Progenitor cell of endocrine pancreas (in vitro differentiated cells): ENCODE measurements at places on chromosomes 2 and 18. TPM values are rescaled to one million over a fixed set of nuclear protein-coding genes. Genes with fewer than 3 reads are reported as not detected.

C2orf66 gene
- 0.38 and 0.40 TPM in 2 replicates for total RNA-seq

FOXD4L1 gene
- 0.20 and 0.48 TPM in 2 replicates for total RNA-seq

LAMA3 gene
- 0.84 and 1.2 TPM in 2 replicates for total RNA-seq

ZCCHC2 gene
- 18.5 and 20.6 TPM in 2 replicates for total RNA-seq

NTSR2 gene
- not detected in 2 replicates for total RNA-seq

PGAP1 gene
- total RNA-seq: 49.2 and 54.8 TPM in 2 replicates

C2orf80 gene
- total RNA-seq: not detected in 2 replicates

MC2R gene
- total RNA-seq: not detected in 2 replicates

TBR1 gene
- not detected in 2 replicates for total RNA-seq

IMPACT gene
- 28.1 and 29.7 TPM in 2 replicates for total RNA-seq

FANCL gene
- 38.1 and 40.0 TPM in 2 replicates for total RNA-seq

DNA sequence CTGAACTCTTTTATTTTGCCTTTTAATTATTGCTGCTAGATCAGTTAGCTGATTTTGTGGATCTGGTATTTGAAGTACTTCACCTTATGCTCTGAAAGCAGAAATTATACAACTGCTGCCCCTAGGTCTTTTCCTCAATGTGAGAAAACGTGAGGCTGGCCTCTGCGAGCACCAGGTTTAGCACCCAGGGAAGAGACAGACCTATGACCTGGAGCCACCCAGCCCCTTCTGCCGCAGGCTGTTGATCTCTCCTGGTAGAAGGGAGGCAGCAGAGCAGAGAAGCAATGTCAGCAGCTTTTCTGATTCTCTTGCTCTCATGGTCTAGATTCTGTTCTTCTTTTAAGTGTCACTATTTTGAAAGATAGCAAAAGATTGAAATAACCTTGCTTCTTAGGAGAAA is 19.9 kb downstream of the TRAPPC12 start:
- no peak for DNase-seq

GRCh38 chr2:127654084-127654837 is 8.3 kb downstream of the GPR17 start:
- no peak for DNase-seq

DNA sequence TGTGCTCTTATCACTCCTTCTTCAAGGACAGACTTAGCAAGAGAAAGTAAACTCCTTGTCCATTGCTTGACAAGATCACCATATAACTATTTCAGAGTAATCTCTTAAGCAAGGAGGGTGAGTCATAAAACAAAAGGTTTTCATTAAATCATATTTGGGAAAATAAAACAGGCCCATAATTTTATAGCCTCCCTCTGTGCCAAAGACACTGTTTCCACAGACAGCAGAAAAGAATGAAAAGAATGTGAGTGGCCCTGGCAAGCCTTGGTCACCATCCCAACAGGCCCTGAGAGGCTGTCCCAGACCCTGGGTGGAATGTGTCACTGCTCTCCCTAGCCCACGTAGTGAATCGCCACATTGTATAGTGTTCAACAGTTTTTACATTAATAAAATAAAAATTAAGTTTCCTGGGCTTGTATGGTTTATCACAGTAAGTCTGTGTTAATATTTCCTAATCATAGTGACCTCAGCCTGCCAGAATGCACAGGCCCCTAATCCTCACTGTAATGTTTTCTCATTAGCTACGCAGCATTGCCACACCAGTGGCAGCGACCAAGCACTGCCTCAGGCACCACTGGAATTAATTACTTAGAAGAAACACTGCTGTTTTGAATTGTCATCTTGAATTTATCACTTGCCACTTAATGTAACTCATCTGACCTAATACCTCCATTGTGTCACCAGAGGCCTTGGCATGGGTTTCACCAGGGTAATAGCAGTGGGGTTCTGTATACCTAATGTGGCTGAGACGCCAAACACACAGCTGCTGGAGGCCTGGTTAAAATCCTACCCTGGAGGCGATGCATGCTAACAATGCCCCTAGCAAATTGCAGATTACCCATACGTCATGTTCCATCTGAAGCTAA is 401.9 kb downstream of the LNPK start:
- no peak for DNase-seq

GRCh38 chr2:58501371-58502160 is 260.4 kb upstream of the FANCL start:
- no peak for DNase-seq

DNA sequence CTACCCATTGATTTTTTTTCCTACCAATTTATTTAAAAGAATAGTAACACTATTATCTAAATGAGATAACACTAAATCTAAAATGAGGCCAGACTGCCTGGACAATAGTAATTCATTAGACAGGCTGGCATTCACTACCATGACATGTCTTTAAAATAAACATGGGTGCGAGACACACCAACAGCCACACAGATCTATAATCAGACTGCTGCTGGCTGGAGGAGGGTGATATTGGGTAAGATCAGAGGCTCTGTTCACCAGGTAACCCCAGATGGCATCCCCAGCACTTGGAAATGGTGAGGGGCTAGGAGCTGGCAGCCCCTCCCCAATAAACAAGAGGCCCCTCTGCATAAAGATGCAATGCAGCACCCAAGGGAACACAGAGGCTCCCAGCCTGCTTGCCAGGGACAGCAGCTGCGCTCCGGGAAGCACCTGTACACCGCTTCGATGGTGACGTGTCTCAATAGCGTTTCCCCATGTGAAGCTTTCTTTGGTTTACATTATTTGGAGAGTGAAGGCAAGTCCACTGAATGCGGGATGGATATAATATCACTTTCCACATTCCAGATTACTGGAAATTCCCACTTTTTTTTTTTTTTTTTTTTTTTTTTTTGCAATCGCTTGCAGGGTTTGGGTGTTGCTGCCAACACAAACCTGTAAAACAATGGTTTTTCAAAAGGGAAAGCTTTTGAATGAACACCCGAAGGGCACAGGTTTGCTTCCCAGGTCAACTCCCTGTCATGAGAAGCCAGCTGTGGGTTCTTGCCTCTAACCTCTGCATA is 159.0 kb downstream of the ZNF516 start:
- DNase-seq: no peak

GRCh38 chr18:55014095-55014494 is 54.8 kb upstream of the CCDC68 start:
- DNase-seq: no peak

- no peak for DNase-seq
Observed at GRCh38 chr2:110198016-110198415, 6.8 kb downstream of the NPHP1 start.

GRCh38 chr2:77839102-77839501 is 316.9 kb upstream of the LRRTM4 start:
- DNase-seq: no peak

GRCh38 chr2:222526480-222527277 is 102.3 kb downstream of the SGPP2 start:
- DNase-seq: no peak

GRCh38 chr2:88709181-88709631 is 17.7 kb downstream of the RPIA start:
- DNase-seq: no peak

GRCh38 chr2:196399722-196400691 is 228.6 kb upstream of the STK17B start:
- no peak for DNase-seq

DNA sequence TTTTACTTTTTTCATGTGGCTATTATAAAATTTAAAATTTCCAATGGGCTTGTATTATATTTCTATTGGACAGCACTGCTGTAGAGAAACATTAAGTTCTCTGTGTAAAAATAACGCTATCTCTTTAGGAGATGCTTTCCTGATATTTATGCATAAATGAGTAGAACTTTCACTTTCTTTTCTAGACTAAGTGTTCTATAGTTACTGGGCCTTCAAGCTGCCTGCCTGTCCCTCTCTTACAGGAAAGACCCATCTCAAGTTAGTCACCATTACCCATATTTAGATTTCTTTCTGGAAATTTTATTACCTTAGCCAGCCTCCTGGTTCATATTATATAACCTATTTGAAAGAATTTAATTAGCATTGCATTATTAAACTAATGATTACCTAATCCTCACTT is 4.8 kb downstream of the ITGA4 start:
- no peak for DNase-seq

- DNase-seq: no peak
Observed at GRCh38 chr2:177241711-177242120, 22.8 kb downstream of the NFE2L2 start.

DNA sequence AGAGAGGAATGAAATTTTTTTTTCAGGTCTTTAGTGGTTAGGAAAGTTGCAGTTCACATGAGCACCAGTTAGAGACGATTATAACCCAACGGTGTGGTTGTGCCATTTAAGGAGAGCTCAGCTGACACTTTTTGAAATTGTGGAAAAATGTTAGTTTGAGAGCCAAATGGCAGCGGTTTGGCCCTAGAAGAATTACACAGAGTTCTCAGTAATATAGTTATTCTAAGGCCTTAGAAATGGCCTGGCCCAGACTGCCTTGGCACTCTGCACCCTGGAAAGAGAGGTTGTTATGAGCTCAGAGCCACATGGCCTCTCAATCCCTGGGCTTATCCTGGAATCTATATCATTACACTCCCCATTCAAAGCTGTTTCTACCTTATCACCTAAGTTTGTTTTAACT is 117.4 kb downstream of the RHBDD1 start:
- DNase-seq: no peak

DNA sequence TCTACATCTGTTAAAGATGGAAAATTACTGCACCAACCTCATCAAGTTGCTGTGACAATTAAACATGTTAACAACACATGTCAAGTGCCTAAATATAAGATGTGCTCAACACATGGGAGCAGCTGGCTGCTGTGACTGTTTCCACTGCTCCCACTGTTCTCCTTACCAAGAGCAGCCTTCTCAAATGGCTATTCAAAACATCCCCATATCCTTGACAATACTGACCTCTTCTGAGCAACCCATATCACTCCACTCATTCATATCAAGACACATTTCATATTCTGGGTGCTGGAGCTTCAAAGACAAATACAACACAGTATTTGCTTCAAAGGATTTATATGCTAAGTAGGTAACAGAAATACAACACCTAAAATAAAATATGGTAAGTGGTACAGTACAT is 60.3 kb downstream of the PIAS2 start:
- no peak for DNase-seq

GRCh38 chr2:233006648-233007047 is 6.4 kb downstream of the NGEF start:
- DNase-seq: no peak

- no peak for DNase-seq
Observed at GRCh38 chr2:237996021-237996593, 29.3 kb downstream of the UBE2F start.

GRCh38 chr2:168593713-168594112 is 137.6 kb downstream of the CERS6 start:
- no peak for DNase-seq

GRCh38 chr2:64945973-64946768 is 43.0 kb upstream of the SLC1A4 start:
- no peak for DNase-seq
